ENCODE measurements at places on chromosomes 1 and 21.

- DNase-seq = no peak
Measured at GRCh38 chr21:29193072-29193471, 62.6 kb downstream of the MAP3K7CL start.

DNA sequence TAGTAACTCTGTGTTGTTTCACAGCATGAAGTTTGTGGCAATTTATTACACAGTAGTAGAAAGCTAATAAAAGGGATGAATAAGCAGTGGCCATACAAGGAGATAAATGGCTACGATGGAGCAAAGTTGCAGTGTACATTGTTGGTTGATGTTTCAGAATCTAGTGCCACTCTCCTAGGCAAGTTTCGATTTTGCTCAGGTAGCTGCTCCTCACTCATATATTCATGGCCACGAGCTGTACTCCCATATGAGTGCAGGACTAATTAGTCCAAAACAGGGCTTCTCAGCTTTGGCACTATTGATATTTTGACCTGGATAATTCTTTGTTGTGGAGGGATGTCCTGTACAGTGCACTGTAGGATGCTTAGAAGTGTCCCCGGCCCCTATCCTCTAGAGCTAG is 30.0 kb upstream of the ATP1A1 start:
- no peak for DNase-seq

DNA sequence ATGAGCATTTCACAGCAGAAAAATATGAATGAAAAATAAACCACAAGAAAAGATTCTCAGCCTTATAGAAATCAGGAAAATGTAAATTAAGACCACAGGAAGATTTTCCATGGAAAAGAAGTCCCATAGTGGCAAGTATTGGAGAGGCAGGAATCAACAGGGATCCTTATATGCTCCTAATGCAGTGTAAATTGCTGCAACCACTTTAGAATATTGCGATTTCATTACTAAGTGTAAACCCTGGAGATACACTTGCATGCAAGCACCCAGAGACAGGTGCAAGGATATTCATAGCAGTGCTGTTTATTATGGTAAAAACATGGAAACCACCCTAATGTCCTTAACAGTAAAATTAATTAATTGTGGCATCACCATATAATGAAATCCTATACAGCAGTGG is 10.6 kb upstream of the LRP8 start:
- DNase-seq = no peak

DNA sequence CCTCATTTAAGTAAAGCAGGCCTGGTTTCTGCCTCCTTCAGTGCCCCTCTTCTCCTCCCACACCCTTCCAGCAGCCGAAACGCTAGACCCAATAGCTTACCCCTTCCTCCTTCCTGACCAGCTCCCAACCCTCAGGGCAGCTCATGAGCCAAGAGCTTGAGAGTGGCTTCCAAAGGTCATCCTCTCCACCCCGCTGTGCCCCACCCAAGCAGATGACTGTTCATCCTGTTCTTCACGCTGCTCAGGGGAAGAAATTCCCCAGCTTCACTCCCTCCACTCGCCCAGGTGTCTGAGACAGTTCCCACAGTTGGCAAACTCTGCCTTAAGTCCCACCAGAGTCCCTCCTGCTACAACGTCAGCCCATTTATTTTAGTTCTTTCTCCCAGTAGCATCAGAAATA is 23.4 kb downstream of the ARHGEF19 start:
- no peak for DNase-seq

- no peak for DNase-seq
Measured at GRCh38 chr1:154736841-154737240, 128.9 kb upstream of the ADAR start.

DNA sequence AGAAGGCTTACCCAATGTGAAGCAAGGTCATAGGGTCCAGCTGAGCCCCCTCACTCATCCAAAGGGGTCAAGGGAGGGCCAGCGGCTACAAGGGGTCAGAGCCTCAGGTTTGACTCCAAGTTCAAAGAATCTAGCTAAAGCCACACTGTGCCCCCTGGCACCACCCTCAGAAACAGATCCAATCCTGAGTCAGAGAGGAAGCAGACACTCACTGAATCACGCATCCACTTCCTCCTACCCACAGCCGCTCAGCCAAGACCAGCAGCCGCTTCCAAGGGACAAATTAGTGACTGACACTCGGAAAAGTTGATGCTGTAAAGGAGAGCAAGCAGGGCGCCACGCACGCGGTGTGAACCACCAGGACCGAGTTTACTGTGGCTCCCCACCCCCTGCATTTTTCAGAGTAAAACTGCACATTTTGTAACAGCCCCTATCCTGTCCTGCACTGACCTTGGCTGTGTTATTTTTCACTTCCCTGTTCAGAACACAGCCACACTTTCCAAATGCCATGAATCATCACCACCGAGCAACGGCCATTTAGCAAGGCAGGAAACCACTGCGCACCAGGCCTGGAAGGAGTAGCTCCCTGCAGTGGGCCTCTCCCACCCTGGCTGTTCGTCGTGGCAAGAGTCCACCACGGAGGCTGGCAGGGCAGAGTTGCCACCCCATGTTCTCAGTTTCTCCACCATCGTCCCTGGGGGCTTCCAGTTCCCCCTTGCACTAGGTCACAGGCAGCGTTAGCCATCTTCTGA is 147.8 kb downstream of the TOMM20 start:
- DNase-seq = peak; percentile 33

GRCh38 chr1:237249120-237249519 is 207.1 kb downstream of the RYR2 start:
- no peak for DNase-seq

All from central memory CD8-positive, alpha-beta T cell (primary cell).